Activated naive CD8-positive, alpha-beta T cell treated with anti-CD3 and anti-CD28 coated beads for 36 hours (primary cell): ENCODE measurements at places on chromosomes 2 and 18.
A peak's percentile ranks its signal among the peaks of the same experiment; 100 is the strongest.

GRCh38 chr18:59881728-59882656 is 17.8 kb upstream of the PMAIP1 start:
- peak; percentile 43 for DNase-seq

DNA sequence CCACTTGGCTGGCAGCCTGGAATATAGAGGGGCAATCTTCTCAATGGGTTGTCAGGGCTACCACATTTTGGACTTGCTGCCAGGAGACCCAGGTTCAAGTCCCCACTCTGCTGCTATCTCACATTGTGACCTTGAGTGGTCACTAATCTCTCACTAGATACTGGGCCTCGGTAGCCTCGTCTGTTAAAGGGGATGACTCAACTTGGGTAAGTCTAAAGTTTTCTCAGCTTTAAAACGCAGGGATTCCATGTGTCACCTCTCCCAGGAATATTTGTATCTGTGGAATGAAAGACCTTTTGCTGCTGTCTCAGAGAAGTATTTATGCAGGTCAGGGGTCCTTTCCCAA is 86.3 kb downstream of the SEMA4F start:
- DNase-seq: no peak

- no peak for DNase-seq
These were observed 14.8 kb upstream of the GPR55 start for GRCh38 chr2:230939691-230940470.

DNA sequence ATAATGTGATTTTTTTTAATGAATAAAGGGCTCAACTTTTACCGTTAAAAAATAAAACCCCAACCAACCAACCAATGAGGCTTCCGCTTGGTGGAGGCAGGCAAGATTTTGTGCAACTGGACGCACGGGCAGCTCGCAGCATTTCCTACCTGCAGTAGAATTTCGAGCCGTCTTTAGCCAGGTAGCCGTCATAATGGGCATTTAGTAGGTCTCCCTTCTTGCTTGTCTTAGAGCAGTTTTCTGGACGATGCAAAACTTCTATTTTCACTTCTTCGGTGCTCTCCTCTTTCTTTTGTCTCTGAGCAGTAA is 316 bp downstream of the FKBP7 start:
- no peak for DNase-seq

DNA sequence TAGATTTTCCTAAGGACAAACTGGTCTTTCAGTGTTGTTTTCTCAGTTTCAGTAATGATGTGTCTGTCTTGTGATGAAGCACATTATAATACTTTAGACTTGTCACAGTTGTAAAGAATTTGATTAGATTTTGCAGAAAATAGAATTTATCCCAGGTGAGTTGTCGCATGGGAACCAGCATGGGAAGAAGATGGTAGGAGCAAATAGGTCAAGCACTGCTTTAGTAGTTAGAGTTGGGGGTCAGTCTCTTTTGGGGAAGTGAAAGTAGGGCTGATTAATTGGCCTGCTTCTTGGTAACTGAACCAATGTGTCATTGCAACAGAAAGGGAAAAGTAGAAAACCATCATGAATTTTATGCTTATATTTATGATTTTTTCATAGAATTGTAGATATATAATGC is 153.2 kb upstream of the MYO3B start:
- no peak for DNase-seq

DNA sequence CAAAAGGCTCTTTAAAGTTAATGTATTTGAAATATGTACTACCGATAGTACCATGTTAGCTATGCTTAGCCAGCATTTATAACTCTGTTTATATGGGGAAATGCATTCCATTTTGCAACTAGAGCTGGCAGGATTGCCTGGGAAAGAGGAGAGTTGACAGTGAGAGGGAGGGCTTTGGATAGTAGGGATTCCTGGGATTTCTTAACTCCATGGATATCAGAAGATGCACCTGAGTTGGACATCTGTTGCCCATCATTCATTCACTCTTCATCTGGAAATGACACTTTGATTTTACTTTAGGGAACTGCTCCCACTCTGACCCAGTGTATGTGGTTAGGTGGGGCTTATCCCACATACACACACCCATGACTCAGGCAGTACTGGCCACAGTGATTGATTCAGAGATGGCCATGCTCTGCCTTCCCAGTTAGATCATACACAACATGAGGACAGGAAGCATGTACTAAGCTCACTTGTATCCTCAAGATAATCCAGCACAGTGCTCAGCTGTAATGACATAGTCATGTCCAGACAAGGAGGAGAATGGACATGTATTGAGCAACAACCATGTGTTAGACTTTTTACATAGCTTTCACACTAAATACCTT is 248.8 kb downstream of the MREG start:
- DNase-seq: no peak
